ENCODE measurements at places on chromosomes 1 and 21.

- no peak for DNase-seq
These were observed 7.4 kb upstream of the SVBP start for GRCh38 chr1:42824481-42825035.

DNA sequence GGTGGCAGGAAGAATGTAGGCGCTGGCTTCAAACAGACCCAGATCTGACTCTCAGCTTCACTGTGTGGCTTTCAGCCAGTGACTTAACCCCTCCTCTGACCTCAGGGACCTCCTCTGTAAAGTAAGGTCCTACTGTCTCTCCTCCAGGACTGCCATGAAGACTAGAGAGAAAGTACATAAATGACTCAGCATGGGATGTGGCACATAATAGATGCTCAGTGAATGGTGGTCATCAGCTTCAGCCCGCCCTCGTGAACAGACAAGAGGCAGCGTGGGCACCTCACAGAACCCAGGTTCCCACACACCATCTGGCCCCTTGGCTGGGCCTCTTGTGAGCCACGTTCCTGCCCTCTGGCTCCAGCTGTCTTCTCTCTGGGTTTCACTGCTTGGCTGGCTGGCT, 126.0 kb downstream of the SYF2 start:
- peak; percentile 49 for DNase-seq

- no peak for DNase-seq
These were observed 635.2 kb downstream of the SMYD3 start for GRCh38 chr1:245871915-245872314.

GRCh38 chr1:53057127-53057526, 4.9 kb upstream of the PODN start:
- DNase-seq: no peak

DNA sequence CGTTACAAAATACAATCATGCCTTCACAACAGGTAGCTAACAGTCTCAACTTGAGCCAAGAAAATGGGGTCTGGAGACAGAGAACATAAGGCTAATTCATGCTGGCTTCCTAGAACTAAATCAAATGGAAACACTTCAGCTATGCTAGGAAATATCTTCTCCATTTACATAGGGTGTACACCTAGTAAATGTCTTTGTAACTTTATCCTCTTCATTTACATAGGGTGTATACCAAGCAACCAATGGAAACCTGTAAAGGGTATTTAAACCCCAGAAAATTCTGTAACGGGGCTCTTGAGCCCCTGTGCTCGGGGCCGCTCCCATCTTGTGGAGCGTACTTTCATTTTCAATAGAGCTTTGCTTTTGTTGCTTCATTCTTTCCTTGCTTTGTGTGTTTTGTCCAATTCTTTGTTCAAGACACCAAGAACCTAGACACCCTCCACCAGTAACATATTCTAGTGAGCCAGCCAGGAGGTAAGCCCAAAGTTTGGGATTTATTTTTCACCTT, 19.5 kb upstream of the CYP4X1 start:
- DNase-seq: no peak

DNA sequence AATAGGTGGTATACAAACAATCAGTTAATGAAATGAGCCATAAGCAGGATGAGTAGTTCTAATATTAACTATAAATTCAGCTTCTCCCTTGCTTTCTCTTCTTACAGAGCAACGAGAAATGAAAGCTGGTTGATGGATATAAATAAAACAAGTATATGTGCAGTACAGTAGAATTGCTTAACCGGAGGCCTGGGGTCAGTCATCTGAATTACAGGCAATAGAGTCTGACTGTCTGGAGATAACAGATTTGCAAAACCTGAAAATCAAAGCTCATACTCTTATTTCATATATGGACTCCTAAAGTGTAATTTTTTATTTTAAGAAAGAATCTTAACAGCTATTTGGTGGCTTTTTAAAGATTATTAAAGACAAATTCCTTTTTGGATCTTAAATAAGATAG, 43.1 kb upstream of the SGIP1 start:
- DNase-seq: no peak

DNA sequence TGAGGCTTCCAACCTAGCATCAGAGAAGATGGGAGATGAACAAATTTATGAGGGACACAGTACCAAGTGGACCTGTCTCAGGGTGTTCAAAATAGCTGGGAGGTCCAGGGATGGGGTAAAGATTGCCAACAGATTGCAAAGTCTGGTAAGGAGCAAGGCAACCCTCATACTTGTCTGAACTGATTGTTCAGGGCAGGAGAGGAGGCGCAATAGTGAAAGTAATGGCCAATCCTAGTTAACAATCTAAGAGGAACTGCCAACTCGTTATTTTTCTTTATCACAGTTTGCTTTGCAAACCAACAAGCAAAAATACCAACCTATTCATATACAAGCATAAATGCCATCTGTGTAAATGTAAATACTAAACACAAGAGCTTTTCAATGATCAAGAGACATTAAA, 78.4 kb upstream of the S1PR1 start:
- DNase-seq: no peak

GRCh38 chr1:88799491-88799890, 91.9 kb downstream of the GTF2B start:
- DNase-seq: no peak

GRCh38 chr1:2805801-2806430, 4.4 kb upstream of the TTC34 start:
- DNase-seq: no peak

GRCh38 chr1:67053535-67053784, 488 bp downstream of the SLC35D1 start:
- no peak for DNase-seq

DNA sequence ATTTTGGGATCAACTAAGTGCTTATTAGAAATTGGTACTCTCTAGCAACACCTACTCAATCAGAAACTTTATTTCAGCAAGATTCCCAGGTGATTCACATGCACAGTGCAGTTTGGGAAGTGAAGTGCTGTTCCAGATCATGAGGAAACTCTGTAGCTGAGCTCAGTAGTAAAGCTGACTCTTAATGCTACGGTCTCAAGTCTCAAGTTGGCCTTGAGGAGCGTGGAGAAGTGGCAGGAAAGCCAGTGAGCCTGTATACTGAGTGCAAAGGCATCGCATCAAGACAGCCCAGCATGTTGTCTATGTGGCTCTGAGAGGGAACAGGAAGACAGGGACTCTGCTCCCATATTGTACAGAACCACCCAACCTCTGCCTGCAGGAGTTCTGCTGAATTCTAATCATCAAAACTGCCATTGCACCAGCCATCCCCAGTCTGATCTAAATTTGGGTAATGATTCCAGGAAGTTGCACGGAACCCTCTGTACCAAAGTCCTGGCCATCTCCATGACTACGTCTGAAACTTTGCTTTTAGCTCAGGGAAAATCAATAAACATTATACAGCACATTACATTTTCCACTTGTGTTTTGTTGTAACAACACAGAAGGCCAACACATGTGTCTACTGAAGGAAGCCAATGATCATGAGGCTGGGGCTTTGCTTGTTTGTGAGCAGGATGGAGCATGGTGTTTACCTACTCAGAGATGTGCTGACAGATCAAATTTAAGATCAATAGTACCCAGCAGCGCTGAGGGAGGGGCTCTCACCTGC, 105.1 kb upstream of the TLR5 start:
- no peak for DNase-seq

GRCh38 chr1:71853360-71853759, 429.0 kb downstream of the NEGR1 start:
- DNase-seq: no peak

GRCh38 chr21:35510294-35510693, 461.2 kb upstream of the RUNX1 start:
- DNase-seq: no peak

DNA sequence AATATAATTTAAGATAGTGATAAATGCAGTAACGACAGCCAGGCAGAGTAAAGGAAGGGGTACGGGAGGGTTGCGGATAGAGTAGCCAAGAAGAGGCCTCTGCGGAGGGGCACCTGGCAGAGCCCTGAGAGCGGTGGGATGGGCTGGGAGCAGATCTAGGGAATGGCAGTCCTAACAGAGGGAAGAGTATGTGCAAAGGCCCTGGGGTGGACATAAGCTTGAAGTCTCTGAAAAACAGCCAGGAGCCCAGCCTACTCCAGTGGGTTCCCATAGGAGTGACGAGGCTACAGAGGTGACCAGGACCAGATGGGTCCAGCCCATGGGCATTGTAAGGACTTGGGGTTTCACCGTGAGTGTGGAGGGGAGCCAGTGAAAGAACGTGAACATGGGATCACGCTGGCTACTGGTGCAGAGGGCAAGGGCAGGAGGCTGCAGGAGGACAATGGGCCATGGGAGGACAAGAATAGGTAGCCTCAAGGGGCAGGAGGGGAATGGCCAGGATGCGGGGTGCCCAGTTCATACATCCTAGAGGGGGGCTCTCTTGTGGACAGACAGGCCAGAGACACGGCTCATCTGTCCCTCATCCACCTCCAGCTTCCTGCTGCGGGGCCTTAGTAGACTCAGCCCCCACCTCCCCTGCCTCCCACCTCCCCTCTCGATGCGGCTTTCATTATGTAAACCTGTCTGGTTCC, 185.7 kb upstream of the VAMP3 start:
- no peak for DNase-seq

GRCh38 chr1:119160409-119160808, 20.0 kb upstream of the WARS2 start:
- no peak for DNase-seq

DNA sequence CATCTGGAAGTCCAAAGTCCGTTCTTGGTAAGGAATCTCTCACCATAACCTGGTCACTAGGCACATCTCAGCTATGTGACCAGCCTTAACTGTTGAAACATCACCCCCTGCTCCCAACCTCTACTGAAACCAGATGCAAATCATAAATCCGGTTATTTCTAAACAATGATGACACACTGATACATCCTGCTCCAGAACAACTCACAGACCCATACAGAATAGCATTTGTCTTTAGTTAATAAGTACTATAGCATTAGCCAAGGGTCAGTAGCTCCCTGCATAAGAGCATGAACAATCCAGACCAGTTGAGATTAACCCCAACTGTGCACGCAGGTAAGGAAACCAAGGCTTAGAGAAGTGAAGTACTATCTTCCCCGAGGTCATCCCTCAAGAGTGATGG, 38.0 kb upstream of the KCTD3 start:
- no peak for DNase-seq

- DNase-seq: no peak
These were observed 9.9 kb upstream of the DISC1 start for GRCh38 chr1:231616667-231617066.

DNA sequence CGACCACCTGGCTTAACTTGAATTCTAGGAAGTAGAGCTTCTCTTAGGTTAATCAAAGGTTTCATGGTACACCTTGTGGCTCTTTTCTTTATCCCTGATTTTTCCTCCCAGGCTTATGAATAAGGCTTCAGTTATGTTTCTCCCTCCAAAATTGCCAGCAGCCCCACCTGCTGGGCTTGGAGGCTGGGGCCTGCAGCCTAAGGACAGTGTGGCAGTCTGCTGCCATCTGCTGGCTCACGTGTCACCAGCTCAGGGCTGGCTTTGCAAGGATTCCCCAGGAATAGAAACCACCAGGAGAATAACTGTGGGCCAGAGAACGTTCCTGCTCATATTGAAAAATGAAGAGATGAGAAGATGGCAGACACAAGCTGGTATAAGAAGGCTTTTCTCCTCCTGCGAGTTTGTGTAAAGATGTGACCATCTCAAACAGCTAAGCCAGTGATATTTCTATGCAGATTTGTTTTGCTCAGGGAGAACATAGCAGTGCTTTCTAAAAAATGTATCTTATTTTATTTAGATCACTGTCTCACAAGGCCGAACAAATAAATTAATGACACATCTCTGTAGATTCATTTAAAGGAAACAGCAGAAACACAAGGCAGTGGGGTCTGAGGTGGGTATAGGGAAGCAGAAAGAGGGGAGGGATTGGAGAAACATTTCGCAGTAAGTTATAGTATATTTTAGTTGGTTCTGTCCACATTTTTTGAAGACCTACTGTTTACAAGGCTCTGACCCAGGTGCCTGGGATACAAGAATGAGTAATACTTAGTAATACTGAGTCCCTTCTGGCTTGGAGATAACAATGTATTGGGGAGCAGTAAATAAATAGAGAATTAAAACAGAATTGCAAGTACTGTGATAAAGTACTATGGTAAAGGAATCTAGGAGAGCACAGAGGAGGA, 291.1 kb upstream of the SGIP1 start:
- no peak for DNase-seq

DNA sequence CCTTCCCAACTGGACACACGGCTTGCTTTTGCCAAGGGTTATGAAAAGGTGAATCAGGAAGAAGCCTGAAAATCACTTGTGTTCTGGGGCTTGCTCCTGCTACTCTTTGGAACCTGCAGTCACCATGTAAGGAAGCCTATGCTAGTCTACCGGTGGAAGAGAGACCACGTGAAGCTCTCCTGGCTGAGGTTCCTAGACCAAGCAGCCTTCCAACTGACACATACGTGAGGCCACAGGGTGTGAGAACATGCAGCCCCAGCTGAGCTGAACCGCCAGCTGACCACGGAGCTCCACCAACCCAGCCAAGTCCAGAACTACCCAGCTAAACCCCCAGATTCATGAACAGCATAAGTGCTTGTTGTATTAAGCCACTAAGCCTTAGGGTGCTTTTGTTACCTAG, 72.8 kb upstream of the KRTAP19-8 start:
- DNase-seq: no peak

DNA sequence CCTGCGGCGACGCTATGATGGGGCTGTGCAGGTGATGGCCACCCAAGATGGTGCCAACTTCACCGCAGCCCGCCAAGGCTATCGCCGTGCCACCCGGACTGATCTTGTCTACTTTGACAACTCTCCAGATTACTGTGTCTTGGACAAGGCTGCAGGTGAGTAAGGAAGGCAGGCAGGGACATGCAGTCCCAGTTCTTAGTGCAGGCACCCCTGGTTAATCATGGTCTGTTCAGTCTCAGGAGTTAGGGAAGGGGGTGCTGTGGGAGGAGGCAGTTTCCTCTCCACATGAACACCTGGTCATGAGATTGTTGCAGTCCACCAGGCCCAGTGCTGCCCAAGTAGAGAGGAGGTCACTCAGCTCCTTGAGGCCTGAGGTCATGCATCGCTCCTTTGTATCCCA, 8.5 kb downstream of the WNT2B start:
- DNase-seq: no peak

- no peak for DNase-seq
These were observed 91.7 kb upstream of the DSCAM start for GRCh38 chr21:40938611-40939010.

GRCh38 chr1:211606332-211606913, 27.5 kb upstream of the SLC30A1 start:
- peak; percentile 36 for DNase-seq

DNA sequence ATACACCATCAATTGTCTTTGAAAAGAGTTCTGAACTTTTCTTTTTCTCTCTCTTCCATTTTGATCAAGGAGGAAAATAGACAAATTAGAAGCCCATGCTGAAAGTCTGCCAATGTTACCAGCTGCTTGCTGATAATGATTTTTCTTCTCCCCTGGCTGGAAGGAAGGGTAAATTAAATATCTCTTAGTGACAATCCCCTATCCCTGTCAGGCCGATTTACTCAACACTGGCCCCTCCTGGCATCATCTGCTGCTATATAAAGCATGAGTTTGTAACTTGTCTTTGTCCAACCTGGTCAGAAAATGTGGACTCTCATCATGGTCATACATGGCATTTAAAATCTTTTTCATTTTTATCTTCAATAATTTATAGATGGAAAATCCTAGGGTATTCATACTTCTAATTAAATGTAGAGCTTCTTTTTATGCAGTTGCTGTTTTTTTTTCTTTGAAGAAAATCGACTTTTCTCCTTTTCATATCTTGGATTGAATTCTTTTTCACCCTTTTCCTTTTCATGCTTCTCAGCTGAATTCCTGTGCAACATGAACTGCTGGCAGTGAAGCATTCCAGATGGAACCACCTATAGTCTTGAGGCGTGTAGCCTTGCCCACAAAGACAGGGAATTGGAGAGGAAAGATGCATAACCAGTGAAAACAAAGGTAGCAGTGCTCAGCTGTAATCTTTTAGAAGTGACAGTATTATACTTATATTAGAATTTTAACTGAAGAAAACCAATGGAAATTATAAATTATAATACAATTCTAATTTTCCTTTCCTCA, 214.7 kb upstream of the PTGFR start:
- no peak for DNase-seq
